ENCODE measurements at places on chromosomes 5 and 9.

- DNase-seq, result no peak
Measured at GRCh38 chr5:178496642-178497041, 93.6 kb downstream of the COL23A1 start.

GRCh38 chr5:170238456-170239196 is 5.8 kb downstream of the C5orf58 start:
- no peak for DNase-seq

DNA sequence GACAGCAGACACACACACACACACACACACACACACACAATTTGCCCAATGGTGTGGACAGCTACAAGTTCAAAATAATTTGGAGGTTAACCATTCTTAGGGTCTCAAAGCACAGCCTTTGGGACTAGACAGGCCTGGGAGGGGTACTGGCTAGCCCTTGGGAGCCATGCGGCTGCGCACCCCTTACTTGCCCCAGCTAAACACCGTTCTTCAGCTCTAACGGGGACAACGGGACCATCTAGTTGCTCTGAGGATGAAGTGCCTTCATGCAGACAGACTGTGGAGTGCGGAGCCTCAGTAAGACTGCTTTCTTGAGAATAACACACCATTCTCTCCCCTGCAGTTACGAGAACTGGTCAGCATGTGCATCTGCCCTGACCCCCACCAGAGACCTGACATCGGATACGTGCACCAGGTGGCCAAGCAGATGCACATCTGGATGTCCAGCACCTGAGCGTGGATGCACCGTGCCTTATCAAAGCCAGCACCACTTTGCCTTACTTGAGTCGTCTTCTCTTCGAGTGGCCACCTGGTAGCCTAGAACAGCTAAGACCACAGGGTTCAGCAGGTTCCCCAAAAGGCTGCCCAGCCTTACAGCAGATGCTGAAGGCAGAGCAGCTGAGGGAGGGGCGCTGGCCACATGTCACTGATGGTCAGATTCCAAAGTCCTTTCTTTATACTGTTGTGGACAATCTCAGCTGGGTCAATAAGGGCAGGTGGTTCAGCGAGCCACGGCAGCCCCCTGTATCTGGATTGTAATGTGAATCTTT is 64.6 kb downstream of the PSMB7 start:
- no peak for DNase-seq

- no peak for DNase-seq
Measured at GRCh38 chr5:61737301-61737963, 405.4 kb downstream of the ZSWIM6 start.

- DNase-seq, result peak; percentile 69
Measured at GRCh38 chr5:177005619-177006264, 837 bp downstream of the UIMC1 start.

DNA sequence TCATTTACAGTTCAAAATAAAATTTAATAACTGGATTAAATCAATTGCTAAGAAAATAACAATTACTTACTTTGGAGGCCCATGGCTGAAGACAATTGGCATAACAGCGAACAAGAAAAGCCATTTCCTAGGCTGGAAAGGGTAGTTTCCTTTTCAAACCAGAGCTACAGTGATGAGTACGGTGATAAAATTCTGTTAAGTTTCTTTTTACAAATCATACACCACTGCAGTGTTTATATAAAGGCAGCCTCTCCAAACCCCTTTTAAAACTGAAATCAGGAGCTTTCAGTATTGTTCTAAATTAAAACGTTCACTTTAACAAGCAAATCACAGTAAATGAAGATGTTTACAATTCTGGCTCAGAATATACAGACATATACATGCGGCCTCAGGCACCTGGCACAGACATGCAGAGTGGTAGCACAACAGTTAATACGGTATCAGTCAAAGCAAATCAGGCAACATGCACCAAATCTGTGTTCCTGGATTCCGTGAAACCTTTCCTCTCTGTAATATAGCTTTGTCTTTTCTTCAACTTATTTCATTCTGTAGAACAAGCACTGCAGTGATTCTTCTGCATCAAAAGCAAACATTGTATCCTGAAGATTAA is 102.9 kb downstream of the RAPGEF6 start:
- no peak for DNase-seq

DNA sequence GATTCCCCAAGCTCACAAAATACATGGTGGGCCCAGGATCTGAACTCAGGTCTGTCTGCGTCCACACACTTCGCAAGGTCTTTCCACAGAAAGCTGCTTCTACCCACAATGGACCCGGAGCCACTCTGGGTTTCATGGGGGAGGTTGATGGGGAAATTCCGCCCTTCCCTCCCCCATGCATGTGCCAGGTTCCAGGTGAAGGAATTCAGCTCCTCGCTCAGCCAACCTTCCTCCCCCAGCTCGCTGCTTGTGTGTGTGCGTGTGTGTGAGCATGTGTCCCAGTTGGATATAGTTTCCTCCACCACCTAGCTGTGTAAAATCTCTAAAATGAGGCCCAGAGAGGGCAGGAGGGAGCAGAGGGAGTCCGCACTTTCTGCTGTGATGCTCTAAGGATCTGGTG is 1.0 kb downstream of the PTGS1 start:
- no peak for DNase-seq

- no peak for DNase-seq
Measured at GRCh38 chr9:110588296-110588695, 8.8 kb upstream of the SVEP1 start.

DNA sequence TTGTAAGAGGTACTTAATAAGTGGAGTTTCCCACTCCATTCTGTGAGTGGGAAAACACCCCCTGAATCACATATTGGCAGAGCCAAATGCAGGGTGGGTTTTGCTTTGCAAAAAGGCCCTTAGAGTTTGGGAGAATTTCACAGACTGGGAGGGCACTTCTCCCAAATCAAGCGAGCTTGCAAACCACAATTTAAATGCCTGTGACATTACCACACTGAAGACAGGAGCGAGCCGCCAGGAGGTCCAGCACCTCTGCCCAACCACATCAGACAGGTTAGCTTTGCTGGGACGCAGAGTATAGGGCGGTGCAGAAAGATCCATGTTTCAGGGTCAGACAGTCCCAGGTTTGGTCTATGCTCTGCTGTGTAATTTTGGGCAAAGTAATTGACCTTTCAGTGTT is 2.3 kb downstream of the ALAD start:
- DNase-seq, result no peak

DNA sequence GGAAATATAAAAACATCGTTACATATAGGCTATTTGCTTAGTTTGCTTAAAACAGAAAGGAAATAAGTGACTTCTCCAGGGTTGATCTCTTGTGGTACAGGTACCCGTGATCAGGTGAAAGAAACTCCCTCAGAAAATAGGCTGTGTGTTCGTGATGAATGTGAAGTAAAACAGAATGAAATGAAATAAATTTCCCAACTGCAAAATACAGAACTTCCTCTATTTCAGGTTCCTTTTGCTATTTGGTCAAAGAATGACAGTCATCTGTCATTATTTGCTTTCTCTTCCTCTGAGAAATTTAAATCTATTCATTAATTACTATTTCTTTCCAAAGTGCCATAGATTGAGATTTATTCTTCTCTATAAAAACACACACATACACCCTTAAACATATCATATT is 408.1 kb downstream of the FAM170A start:
- DNase-seq, result no peak

DNA sequence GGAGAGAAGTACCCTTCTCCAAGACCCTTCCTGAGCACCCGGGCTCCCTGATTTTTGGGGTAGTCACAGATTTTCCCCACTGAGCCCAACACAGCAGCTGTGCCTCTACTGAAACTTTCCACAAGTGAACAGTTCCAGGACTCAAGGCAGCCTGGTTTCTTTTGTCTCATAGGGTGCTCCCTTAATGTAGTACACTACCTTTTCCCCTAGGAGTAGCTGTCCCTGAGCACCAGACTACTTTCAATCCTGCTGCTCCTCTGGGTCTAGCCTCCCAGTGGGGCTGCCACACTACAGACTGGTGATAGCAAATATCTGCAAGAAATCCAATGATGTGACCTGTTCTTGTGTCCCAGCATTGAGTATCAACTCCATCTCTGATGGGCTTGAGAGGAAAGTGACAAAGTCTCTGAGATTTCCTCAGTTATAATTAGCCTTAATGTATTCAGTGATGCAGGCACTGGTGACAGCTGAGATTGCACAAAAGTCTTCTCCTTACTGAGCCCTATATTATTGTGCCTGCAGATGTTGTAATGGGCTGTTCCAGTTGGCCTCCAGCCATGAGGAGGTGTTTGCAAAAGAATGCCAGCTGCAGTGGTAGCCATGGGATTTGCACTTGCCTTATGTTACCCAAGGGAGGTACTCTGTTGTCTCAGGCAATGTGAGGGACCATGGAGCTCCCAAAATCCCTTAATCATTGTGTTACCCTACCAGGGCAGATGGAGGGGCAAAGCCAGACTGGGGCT is 1802.5 kb downstream of the EFNA5 start:
- DNase-seq, result no peak

DNA sequence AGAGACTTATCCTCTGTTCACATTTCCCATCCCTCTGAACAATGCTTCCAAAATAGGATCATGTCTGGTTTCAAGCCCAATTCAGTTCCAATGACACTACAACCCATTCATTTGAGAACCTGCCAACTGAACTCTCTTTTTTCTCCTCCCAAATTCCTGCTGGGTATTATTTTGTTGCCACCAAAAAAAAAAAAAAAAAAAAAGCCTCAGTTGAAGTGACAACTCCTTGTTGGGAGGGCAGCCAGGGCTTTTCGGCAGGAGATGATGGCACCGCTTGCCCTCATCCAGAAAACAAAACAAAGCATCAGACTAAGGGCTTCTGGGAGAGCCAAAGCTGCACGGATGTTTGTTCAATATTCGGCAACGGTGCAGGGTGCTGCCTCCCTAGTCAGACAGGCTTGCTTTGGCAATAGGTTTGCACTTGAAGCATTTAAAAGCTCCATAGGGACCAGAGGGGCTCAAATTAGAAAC is 30.6 kb upstream of the TRIM32 start:
- no peak for DNase-seq

DNA sequence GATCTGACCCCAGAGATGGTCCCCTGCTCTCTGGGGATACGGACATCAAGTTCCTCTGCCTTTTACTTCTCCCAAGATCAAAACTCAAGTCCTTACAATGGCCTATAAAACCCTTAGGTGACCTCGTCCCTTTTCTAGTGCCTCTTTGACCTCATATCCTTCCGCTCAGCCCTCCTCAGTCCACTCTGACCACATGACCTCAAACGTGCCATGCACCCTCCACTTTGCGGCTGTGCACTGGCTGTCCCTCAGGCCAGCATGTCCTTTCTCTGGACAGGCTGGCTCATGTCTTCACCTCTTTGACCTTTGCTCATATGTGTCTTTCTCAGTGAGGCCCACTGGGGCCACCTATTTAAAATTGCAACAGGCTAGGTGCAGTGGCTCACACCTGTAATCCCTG is 14.7 kb downstream of the TRMO start:
- DNase-seq, result no peak

- no peak for DNase-seq
Measured at GRCh38 chr5:88860501-88860900, 22.5 kb downstream of the MEF2C start.

GRCh38 chr9:95494022-95494415 is 22.8 kb downstream of the PTCH1 start:
- peak; percentile 56 for DNase-seq

DNA sequence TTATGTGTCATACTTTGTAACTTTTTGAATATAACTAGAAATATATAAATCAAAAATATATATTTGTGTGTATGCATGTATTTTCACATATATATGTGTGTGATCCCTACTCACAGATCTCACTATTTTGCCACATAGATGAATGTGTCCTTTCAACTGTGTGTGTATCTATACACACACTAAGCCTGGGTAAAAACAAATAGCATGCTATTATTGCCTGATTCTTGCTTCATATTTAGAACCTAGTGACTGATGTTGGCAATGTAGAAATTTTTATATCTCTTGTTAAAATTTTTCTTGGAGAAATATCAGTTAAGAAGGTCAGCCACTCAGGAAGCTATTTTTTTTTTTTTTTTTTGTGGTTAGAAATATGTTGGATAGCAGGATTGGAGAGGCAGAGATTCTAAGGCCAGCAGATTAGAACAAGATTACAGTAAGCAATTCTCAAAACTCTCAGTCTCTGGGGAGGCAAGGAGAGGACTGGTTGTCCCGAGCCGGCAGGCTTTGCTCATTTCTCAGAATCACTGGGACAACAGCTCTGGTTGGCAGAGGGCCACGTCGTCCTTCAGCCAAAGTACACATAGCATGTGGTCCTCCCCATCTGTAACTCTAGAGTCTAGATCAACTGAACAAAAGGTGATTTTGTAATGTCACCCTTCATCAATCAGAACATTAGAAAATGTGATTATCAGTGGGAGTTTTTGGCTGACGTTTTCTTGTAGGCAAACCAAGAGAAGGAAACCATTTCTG is 19.7 kb downstream of the C6 start:
- DNase-seq, result peak; percentile 85

- no peak for DNase-seq
Measured at GRCh38 chr9:82820186-82820585, 242.8 kb downstream of the RASEF start.

DNA sequence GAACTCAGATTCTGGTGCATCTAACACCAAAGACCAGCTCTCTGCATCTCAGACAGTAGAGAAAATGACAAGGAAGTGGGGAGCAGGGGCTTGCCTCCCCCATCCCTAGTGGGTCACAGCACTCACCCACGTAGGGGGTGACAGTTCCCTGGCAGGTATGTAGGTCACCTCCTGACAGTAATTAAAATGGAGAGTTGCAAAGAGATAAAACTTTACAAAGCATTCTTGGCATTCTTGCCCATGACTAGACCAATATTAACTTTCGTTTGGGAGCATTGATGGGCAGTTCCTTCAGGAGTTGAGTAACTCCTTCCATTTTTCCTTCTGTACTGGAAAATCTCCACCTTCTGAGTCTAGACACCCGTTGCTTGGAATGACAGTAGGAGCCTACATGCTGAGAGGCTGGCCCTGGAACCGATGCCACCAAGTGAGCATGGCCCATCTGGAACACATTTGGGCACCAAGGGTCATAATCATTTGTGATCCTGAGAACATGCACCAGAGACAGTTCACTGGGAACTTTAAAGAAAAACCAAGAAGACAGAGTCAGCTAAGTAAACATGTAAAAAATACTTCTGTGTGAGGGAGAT is 81.5 kb upstream of the MSX2 start:
- no peak for DNase-seq

GRCh38 chr9:89358985-89359384 is 40.7 kb downstream of the SECISBP2 start:
- DNase-seq, result no peak

GRCh38 chr5:178667688-178668087 is 40.8 kb upstream of the CLK4 start:
- DNase-seq, result no peak

GRCh38 chr5:97102010-97102470 is 40.4 kb downstream of the LIX1 start:
- DNase-seq, result no peak

DNA sequence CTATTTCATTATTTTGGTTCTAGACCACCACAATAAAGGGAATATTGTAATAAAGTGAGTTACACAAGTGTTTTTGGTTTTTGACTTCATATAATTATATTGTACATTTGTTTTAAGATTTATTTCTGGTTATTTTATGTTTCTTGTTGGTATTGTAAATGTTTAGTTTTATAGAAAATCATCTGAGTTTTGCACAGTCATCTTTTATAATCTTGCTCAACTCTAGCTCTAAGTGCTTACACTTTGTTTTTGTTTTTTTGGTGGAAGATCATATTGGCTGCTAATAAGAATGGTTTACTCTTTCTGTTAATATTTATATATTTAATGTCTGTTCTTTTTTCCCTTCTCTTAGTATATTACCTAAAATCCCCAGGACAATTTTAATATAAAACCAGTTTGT is 135.0 kb downstream of the CNTLN start:
- no peak for DNase-seq

- no peak for DNase-seq
Measured at GRCh38 chr9:86352440-86353077, 1.7 kb downstream of the TUT7 start.
